Glutamatergic neuron (in vitro differentiated cells): ENCODE measurements at places on chromosomes 4 and X. TPM values are rescaled to one million over a fixed set of nuclear protein-coding genes. Genes with fewer than 3 reads are reported as not detected.

Gene FATE1
- not detected for total RNA-seq

GRCh38 chrX:70029863-70030262 is 19.9 kb downstream of the AWAT2 start:
- DNase-seq = no peak

- no peak for DNase-seq
These were observed 53.4 kb downstream of the CASP6 start for GRCh38 chr4:109649872-109650271.

DNA sequence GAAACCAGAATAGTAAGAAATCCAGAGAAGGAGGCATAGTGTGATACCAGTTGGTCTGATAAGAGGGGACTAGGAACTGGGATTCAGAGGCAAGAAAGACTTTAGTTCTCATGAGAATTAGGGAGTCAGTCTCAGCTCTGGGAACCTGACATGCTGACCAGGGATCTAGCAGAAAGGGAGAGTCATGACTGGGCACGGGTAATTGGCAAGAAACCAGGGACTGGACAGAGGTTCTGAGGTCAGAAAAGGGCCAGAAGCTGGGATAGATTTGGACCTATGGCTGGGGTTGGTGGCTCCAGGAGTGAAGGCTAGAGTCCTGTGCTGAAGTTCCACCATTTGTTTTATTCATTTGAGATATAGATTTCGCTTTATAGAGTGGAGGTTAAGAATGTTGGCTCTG is 110.2 kb upstream of the C1GALT1C1 start:
- no peak for DNase-seq

GRCh38 chr4:127560755-127561154 is 72.0 kb upstream of the INTU start:
- DNase-seq = no peak

GRCh38 chrX:40266490-40267333 is 169.0 kb upstream of the BCOR start:
- DNase-seq = peak; percentile 76

GRCh38 chrX:70025464-70025863 is 24.3 kb downstream of the AWAT2 start:
- no peak for DNase-seq

DNA sequence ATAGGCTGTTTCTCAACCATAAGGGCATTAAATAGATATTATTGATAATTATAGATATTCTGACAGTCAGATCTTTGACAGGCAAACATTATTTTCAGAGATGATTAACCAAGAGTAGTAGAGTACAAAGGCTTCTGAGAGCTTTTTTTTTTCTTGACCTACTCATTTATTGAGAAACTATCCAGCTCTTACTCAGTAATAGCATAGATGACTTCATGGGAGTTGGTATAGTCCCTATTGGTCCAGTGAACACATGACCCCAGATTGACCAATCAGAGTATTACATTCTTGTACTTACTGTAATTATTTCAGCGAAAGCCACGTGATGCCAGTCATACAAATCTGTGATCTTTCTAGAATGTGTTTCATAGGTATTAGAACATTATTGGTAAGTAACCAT is 508.7 kb downstream of the FSTL5 start:
- DNase-seq = no peak

- DNase-seq = no peak
These were observed 1.8 kb downstream of the ZNF674 start for GRCh38 chrX:46543441-46543840.

GRCh38 chr4:145528601-145529000 is 46.9 kb downstream of the SMAD1 start:
- DNase-seq = no peak

- no peak for DNase-seq
These were observed 70.7 kb upstream of the SLC4A4 start for GRCh38 chr4:71268166-71268565.

- no peak for DNase-seq
These were observed 236.7 kb downstream of the ASMT start for GRCh38 chrX:1851527-1851926.

DNA sequence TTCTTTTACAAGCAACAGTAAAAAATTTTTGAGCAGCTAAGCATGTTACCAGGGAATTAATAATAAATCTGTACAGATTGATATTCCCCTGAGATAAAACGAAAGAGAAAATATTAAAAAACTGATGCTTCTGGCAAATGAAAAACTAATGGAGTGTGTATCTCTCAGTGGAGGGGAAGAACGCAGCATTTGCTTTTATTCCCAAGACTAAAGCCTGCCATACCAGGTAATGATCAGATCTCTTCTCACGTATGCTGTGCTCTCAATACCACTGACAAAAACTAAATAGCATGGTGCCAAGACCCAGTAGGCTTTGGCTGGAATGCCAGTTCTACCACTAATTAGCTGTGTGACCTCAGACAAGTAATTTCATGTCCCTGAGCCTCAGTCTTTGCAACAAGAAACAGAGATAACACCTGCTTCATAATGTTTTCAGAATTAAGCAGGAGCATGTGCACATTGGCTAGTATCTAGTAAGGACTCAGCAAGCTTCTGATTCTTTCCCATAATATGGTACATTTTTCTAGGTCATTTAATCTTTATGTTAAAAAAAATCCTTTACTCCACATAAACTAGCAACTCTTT is 179.6 kb downstream of the CENPC start:
- no peak for DNase-seq

DNA sequence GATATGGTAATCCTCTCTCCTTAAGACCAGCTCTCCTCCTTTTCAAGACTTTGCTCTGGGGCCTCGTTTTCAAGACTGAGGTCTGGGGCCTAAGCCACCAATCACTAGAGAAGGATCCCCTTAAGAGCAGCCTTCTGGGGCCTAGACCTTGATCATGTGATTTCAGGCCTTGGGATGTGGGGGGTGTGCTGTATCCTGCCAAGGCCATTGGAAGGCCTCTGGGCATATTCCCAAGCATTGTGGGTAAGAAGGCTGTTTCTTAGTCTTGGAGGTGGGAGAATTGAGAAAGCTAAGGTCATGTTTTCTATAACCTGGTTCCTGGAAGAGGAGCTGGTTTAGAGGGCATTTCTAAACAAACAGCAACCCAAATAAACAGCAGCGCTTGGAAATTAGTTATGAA is 12.1 kb downstream of the TMEM164 start:
- DNase-seq = no peak
